ENCODE measurements at places on chromosomes 5 and 9.

GRCh38 chr5:122967085-122967484 is 69.4 kb downstream of the PPIC start:
- no peak for DNase-seq

DNA sequence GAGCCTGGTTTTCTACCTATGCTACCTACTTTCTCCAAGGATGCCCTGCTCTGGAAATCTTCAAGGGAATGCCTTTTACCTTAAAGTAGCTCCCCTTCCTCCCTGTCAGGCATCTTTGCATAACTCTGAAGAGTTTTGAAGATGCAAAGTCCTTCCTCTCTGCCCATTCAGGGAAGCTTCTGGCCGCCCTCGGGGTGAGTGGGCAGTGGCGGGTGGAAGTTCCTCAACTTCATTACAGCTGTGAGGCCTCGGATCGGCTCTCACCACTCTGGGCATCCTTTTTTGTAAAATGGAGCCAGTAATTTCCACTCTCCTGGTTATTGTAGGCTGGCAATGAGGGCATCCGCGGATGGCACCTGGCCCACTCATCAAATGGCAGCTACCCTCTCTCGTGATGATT is 31.7 kb upstream of the STXBP1 start:
- no peak for DNase-seq

DNA sequence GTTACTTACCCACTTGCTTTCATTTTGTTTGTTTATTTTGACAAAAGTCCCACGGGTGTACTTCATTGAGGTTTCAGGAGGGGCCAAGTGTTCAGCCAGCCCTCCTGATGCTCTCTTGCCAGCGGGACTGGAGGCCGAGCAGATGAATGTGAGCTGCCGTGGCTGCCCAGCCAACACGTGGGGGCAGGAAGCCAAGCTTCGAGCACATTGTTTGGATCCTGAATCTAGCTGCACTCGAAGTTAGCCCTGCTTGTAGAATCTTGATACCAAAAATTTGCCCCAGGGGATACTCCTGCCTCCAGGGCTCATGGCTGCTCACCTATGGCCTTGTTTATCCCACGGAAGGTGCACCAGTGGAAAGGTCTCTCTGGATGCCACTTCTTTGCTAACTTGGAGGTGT is 49.3 kb downstream of the RASGEF1C start:
- DNase-seq: no peak

DNA sequence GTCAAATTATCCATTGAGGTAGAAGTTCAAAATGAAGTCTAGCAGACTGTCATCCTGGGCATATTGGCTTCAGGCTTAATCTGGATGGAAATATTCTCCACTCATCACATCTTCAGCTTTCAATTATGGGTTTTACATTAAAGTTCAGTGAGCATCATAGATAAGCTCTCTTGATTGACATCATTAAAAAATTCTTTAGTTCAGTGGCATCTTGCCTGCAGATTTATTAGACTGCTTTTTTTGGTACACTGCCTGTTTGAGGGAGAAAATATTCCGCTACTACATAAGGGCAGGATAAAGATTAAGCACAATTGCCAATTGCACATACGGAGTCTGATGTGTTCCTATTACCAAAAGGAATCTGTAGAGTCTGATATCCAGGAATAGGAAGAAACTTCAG is 2353.8 kb downstream of the MAT2B start:
- no peak for DNase-seq

GRCh38 chr5:178201927-178202235 is 2.5 kb upstream of the HNRNPAB start:
- no peak for DNase-seq

DNA sequence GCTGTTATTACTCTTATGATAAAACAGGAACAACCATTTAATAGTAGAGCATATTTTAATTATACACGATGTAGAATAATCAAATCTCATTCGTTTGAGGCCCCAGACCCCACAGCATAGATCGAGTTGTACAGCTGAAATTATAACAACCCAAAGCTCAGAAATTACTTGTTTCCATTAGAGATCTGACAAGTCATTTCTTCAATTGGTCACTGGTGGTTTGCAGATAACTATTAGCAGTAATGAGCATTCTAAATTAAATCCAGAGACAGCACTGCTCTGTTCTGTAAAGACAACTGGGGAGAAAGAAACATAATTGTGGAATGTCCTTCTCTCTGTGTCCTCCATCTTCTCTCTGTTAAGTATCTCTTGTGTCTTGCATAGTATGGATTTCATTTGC is 12.9 kb downstream of the CDK5RAP2 start:
- DNase-seq: no peak

GRCh38 chr5:168848569-168848968 is 269.4 kb upstream of the PANK3 start:
- no peak for DNase-seq
